ENCODE measurements at places on chromosomes 2 and 18. TPM values are rescaled to one million over a fixed set of nuclear protein-coding genes. Genes with fewer than 3 reads are reported as not detected.
A peak's percentile ranks its signal among the peaks of the same experiment; 100 is the strongest.

DNA sequence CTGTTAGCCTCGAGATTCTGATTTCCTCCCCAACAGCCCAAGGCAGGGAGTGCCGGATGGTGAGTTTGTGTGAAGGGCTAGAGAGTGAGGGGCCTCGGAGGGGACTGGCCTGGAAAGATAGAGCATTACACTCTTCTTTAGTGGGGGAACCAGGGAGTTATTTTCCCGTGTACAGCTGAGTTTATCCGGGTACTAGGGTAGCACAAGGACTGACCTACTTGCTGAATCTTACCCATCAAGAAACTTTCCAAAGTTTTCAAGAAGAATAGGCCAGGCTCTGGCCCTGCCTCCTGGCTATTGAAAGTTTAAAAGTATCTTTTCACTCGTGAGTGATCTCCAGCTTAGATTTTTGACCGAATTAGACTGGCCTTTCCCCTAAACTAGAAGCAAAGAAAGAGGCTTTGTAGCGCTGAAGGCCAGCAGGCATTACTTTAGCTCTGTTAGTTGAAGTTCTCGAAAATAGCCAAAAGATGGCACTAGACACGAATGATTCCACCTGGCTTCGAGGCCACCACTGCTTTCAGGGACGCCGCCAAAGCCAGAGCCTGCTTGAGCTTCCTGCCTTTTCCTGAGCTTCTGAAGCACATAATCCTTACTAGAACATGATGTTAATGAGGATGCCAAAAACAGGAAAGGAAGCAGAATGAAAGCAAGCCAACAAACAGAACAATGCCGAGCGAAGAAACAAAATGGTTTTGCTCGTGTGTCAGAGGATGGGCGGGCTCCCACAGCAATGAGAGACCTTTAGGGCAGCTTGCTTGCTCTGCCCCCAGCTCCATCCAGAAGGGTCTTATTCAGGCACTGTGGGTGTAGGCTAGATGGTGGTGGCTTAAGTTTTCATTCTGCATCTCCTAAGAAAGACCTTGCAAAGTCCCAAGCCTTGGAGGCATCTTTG, 55.8 kb downstream of the TSN start:
- H3K4me1 ChIP-seq: no peaks in the 10 kb centered on the region
- H3K4me3 ChIP-seq: no peak overlapping the region
- no peaks in the 10 kb centered on the region for H3K36me3 ChIP-seq

DNA sequence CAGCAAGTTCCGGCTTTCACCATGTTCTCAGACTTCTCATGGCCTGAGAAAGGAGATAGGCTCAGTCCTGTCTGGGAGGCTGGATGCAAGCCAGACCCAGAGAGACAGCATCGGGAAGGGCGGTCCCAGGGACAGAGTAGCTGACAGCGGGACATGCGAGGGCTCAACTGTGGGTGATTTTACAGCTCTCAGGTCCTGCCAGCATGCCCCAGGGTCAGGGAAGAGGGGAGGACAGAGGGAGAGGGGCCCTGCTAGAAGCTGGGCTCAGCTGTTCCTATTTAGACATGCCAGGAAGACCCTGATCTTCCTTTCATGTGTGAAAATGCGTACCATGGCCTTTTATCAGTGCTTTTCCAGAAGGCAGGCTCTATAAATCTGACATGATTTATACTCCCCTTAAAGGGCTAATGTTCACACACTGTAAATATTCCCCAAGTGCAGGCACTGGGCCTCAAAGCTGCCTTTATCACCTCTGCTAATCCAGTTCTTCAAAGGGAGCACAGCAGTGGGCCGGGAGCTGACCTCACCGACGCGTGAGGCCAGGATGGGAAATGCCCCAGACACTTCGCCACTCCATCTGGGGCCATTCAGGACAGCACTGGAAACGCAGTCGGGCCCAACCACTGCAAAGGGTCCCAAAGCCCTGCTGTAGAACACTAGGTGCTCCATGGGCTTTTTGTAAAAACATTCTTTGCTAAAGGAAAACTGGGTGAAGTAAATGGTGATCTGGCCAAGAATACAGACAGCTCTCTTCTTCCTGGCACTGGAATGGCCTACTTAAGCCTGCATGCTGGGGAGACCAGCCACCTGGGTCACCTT, 96.1 kb upstream of the LMAN1 start:
- H3K36me3 ChIP-seq: no peaks in the 10 kb centered on the region
- no peak for DNase-seq

The MRPL33 gene
- 229 TPM for polyA plus RNA-seq

- peaks cover 6% of the 10 kb centered on the region for H3K36me3 ChIP-seq
- peak overlapping the region; percentile 100 for H3K4me3 ChIP-seq
- peaks cover 83% of the 10 kb centered on the region for H3K4me1 ChIP-seq
- no peaks in the 10 kb centered on the region for H3K27me3 ChIP-seq
- peak overlapping the region; percentile 96 for H3K27ac ChIP-seq
These were observed 5.0 kb upstream of the SP100 start for GRCh38 chr2:230410861-230411569.

The DOK6 gene
- polyA plus RNA-seq: 0.06 TPM

The C2orf15 gene
- polyA plus RNA-seq: 6.8 TPM

- no peak for DNase-seq
- H3K4me3 ChIP-seq: no peak overlapping the region
- H3K36me3 ChIP-seq: no peaks in the 10 kb centered on the region
- no peak overlapping the region for H3K27ac ChIP-seq
These were observed 34.9 kb upstream of the TFCP2L1 start for GRCh38 chr2:121319941-121320340.

The PRR30 gene
- polyA plus RNA-seq: not detected

The UGT1A10 gene
- not detected for polyA plus RNA-seq

All from naive thymus-derived CD8-positive, alpha-beta T cell (primary cell).